ENCODE measurements at places on chromosomes 5 and 9.

DNA sequence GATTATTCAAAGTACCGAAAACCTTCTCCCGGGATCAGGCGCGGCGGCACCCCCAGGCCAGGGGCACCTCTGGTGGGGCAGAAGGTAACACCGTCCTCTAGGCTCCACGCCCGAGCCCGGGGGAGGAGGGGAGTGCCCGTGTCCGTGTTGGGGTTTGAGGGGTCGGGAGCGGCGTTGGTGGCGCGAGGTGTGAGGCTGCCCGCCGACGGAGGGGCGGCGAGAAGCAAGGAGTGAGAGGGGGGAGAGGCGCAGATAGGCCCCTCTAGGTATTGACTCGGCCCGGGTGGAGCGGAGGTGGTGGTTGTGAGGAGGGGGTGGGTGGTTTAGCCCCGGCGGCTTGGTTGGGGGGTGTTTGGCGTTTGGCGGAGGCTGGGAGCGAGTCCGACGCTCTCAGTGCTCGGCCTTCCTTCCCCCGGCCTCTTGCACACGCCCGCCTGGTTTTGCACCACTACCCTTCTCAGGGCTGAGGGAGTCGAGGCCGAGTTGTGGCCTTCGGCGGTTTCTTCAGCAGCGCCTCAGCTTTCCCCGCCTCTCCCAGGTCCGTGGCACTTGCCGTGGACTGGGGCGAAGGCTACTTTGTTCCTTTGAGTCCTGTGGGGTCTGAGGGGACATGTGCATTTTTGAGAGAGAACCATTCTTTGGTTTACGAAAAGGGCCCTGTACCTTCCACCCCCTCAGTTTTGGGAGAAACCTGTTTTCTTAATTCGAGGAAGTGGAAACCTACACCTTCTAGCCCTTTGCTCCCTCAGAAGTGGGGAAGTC, 450 bp downstream of the GPBP1 start:
- no peak for DNase-seq

DNA sequence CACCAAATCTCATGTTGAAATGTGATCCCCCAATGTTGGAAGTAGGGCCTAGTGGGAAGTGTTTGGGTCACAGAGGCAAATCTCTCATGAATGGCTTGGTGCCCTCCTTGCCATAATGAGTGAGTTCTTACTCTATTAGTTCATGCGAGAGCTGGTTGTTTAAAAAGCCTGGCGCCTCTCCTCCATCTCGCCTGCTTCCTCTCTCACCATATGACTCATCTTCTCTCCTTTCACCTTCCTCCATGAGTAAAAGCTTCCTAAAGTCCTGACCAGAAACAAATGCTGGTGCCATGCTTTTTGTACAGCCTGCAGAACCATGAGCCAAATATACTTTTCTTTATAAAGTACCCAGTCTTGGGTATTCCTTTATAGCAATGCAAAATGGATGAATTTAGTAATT, 20.9 kb upstream of the ARHGAP26 start:
- DNase-seq = no peak

- no peak for DNase-seq
Measured at GRCh38 chr5:33457126-33457525, 16.4 kb downstream of the TARS1 start.

GRCh38 chr5:6393596-6394194, 15.3 kb upstream of the MED10 start:
- DNase-seq = no peak

- no peak for DNase-seq
Measured at GRCh38 chr5:95822043-95822541, 434 bp downstream of the GLRX start.

DNA sequence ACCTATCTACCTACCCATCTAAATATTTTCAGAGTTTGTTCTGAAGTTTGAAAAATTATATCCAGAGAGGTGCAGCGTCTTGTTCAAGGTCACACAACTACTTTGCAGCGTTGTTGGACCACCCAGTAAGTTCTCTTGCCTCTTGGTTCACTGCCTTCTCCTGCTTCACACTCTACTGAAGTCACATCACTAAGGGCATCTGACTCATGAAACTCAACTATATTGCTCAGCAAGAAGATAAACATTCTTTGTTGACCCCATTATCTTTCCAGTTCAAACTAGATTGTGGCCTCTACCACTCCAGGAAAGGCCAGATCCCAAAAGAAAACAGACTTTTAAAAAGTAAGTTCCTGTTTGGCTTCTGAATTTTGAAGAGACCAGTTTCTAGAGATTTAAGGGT, 326.9 kb downstream of the SLIT3 start:
- no peak for DNase-seq

GRCh38 chr9:6894135-6894534, 136.4 kb downstream of the KDM4C start:
- DNase-seq = no peak

DNA sequence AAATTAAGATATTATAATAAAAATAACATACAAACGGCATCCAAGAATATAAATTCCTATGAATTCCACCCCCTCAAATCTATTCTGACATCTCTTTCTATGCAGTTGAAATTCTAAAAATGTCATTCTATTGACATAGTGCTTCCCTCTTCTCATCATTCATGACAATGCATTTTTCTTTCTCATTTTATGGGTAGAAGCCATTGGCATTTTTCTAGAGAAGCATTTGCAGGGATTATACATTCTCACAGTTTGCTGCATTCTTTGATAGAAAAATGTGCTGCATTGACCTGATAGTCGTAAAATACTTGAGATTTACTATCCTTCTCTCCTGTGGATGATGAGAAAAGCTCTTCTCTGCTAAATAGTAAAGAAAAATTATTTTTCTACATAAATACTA, 760.9 kb upstream of the ACO1 start:
- no peak for DNase-seq

GRCh38 chr5:177507165-177507564, 2.5 kb downstream of the DOK3 start:
- no peak for DNase-seq

GRCh38 chr9:136863623-136864273, 2.4 kb downstream of the EDF1 start:
- no peak for DNase-seq

GRCh38 chr9:136345281-136346156, 18.0 kb downstream of the DNLZ start:
- DNase-seq = no peak

Data from activated T-cell treated with anti-CD3 and anti-CD28 coated beads for 24 hours (primary cell).